Stimulated activated CD8-positive, alpha-beta memory T cell treated with anti-CD3 and anti-CD28 coated beads, Interleukin-15, amount 100 ng/mL, for 24 hours (primary cell): ENCODE measurements at places on chromosomes 3 and 15.

GRCh38 chr3:9808345-9809037 lies 1.6 kb upstream of the TTLL3 start:
- DNase-seq: no peak

GRCh38 chr3:48931944-48932580 lies 13.4 kb downstream of the ARIH2 start:
- no peak for DNase-seq

DNA sequence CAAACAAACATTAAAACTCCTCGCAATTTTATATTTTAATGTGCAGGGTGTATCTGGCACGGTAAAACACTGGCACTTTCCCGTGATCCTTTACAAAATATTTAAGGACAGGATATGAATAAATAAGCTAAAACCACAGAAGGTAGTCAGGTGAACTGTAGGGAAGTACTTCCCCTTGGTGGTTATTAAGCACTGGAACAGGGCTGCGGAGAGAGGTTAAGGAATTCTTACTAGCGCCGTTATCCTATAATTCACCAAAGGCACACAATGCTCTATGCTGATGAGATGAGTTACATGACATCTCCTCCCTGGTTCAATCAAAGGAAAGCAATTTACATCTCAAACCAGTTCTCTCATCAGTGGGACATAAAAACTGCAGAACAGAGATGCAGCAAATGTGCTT lies 289.8 kb downstream of the ZBTB20 start:
- no peak for DNase-seq

GRCh38 chr15:40911141-40911540 lies 16.9 kb downstream of the VPS18 start:
- no peak for DNase-seq

- DNase-seq: no peak
Measured at GRCh38 chr3:108315767-108316301, 19.5 kb downstream of the HHLA2 start.

- no peak for DNase-seq
Measured at GRCh38 chr3:124306665-124307064, 314.7 kb upstream of the ROPN1 start.

- DNase-seq: no peak
Measured at GRCh38 chr15:85920956-85921355, 126.2 kb upstream of the KLHL25 start.

DNA sequence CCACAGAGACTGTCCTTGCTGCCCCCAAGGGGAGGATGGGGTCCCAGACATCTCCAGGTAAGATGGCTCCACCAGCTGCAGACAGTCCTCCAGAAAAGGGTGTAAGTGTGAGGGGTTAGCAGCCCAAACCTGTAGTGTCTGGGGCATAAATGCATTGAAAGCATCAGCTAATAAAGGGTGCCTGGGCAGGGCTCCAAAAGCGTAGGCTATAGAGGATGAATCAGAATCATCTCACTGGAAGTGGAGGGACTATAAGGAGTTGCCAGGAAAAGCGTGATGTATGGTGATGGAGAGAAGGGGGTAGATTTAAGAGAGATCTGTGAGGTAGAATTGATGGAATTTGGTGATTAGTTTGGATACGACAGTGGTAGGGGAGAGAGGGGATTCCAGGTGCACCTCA lies 79.9 kb upstream of the ONECUT1 start:
- no peak for DNase-seq

- DNase-seq: no peak
Measured at GRCh38 chr3:23710555-23710954, 95.2 kb upstream of the UBE2E1 start.

DNA sequence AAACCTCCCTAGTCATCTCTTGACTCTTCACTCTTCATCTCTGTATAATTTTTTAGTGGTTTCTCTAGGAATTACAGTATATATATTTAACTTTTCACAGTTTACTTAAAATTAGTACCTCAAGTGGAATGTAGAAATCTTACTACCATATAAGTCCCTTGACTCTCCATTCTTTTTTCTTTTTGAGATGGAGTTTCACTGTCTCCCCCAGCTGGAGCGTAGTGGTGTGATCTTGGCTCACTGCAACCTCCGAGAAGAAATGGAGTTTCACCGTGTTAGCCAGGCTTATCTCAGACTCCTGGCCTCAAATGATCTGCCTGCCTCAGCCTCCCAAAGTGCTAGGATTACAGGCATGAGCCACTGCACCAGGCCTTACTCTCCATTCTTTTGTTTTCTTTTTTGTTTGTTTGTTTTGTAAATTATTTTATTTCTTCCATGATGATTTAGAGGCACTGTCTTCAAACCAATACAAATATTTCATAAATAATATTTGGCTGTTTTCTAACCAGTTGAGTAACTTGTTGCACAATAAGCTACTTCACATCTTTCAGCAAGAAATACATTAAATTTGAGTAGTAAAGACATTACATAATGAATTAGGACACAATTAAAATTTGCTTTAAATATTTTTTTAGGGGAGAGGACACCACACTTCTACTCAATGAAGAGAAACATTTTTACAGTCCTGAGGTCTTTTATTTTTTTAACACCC lies 144.8 kb downstream of the RBPMS2 start:
- no peak for DNase-seq

DNA sequence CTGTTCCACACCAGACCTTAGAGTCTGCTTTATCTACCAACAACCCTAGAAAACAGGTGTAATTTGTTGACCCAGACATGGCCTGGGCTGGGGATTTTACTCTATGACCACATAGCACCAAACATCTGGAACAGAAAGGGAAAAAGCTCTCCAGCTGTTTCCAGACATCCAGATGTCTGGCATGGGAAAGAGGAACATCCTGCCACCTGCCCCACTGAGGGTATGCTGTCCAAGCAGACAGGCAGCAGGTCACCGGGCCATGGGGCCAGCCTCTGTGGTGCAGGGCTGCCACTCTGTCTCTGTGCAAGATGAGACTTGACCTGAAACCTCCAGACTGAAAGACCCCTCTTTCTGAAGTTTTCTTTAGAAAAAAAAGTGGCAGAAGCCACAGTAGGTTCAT lies 359.3 kb upstream of the ICE2 start:
- no peak for DNase-seq

DNA sequence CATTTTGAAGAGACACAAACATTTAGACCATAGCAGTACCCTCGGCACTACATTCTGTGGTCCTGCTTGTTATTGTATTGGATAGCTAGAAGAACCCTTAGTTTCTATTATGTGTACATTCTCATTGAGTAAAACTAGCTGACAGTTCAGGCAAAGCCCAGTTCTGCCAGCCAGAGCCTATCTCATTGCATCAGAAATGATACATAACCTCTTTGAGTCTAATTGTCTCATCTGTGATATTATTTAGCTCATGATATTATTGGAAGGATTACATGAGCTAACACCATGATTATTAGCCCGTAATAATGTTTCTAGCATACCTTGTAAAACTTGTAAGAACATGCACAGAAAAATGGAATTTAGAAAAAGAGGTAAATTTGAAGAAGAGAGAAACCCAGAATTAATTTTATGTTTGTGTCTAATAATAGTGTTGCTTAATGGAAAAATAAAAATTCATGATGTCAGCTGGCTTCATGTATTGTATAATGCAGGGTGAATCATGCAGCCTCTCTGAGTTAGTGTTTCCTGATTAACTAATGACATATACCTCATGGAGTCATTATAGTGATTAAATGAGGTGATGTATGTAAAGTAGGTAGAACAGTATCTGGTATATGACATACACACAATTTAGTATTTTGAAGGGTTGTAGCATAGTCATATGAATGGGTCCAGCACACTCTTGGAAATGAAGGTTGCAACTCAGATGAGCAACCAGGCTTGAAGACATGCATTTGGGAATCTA lies 339.4 kb upstream of the GRM7 start:
- no peak for DNase-seq

GRCh38 chr15:47717036-47717612 lies at the start of gene SEMA6D:
TSS of gene SEMA6D (plus strand) at chr15:47717505. CDS start at chr15:47759799, 42,294 bp downstream.
- DNase-seq: no peak

DNA sequence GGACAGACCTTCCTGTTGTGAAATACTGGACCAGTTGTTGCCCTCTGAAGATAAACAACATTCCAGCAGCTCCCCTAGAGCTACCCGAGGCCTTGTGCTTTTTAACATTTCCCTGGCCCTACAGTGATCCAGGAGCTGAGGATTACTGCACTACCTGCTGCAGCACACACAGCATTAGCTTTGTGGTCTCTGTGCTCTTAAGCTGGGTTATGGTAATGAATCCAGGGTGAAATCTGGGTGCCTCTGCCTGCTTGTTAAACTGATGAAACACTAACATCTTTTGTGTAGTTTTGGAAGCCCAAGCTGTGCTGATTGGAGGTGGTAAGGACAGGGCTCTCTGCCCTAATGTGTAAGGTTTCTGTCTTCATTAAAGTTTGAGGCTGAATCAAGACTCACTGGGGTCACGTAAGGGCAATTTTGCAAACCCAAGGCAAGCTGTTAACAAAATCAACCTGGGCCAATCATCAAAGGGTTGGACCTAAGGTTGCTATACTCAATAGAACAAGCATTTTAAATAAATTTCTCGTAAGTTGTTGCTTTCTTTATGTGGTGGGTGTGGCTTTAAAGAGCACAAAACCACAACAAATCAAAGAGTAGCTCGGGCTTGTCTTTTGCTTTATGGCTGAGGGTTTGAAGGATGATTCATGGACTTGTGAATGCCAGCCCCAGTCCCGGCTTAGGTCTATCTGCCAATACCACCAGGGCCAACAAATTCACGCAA lies 183.9 kb downstream of the TPRG1 start:
- DNase-seq: no peak

DNA sequence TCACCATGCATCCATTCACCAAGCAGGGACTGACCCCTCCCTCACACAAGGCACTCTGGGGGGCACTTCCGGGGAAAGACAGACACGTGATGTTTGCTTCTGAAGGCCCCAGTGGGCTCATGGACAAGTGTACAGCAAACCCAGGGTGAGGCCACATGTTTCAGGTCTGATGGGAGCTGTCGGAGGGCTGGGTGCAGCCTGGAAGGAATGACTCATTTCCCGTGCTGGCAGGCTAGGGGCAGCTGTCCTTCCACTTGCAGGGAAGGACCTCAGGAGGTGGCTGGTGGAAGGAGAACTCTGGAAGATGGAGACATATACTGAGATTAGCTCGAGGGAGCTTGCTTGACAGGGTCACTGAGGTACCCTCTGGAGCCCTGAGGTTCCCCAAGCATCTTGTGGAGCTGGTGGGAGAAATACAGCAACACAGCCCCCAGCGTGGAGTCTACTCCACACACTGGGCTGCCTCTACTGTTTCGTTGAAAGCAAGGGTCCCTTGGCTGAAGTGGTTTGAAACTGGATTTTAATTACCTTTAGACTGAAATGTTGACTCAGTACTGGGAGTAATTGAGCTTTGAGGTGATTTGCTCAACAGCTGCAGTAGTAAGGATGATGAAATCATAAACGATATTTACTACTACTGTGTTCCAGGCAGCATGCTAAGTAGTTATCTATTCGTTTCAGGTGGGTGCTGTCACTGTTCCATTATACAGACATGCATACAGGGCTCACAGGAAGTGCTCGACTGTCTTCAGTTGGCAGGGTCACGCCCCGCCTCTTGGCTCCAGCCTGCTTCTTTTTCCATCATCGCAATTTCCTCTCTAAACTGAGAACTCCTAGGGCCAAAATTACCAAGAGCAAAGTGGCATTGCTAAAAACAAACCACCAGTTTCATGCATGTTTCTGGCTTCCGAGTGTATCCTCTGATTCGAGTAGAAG lies 230.4 kb downstream of the ADAMTS17 start:
- DNase-seq: no peak

DNA sequence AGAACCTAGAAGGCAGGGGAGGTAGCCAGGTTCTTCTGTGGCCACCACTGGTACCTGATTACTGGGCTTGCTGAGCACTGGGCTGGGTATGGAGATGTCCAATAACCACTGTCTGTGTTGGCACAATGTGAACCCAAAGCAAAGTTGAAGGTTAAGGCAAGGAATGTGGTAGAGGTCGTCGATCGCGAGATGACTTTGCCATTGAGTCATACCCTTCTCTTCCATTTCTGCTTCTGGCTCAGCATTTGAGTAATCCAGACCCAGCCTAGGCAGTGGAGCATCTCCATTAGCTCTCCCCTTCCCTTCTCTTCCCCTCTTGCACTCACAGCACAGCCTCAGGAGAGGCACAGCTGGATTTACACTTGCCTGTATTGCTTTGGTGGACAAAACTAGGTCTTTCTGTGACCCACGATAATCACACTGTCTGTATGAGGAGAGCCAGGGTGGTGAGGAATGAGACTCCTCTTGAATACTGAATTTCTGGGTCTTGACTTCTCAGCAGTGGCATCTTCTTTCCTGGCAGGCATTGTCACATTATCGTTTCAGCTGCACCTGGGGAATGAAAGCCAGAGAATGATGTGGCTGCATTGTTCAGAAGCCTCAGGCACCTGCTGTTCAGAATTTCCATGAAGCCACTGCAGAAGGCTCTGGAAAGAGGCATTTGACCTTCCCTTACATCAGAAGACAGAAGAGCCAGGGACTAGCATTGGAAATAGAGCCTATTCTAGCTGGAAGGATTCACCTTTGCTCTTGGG lies 272.6 kb downstream of the PDCD6IP start:
- DNase-seq: no peak
